ENCODE measurements at places on chromosomes 12 and 14.

- no peak for DNase-seq
Measured at GRCh38 chr12:76962099-76962498, 83.3 kb upstream of the CSRP2 start.

- no peak for DNase-seq
Measured at GRCh38 chr12:1059162-1059561, 68.1 kb downstream of the ERC1 start.

DNA sequence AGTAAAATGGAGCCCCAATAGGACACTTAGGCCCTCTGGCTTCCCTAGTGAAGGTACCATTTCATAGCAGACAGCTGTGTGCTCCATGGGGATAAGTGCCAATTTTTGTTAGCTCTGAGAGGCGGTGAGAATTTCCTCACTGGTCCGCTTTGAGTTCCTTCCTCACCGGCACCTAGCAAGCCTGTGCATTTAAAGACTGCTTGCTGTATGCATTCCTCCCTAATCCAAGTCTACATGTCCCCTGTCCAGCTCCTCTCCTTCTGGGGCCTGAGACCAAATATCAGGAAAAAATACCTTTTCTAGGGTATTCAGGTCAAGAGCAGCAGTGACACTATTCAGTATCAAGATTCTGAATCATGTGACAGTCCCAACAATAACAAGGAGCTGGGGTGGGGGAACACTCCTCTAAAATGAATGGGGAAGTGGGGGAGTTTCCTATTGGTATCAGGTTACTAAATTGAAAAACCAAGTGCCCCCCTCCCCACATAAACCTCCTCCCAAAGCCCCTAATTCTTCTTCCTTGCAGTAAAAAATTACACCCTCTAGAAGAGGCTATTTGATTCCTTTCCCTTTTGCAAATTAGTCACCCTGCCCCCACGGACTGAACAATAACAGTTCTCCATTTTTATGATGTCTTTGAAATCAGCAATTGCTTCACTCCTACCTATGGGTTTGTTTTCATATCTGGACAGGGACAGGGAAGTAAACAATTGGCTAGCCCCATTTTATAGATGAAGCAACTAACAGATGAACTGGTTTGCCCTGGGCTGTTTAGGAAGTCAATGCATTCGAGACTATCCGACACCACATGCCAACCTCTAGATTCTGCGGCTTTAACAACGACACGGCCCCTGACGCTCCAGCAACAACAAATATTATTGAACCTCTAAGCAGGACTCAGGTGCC lies 28.9 kb downstream of the BCL11B start:
- DNase-seq: no peak

DNA sequence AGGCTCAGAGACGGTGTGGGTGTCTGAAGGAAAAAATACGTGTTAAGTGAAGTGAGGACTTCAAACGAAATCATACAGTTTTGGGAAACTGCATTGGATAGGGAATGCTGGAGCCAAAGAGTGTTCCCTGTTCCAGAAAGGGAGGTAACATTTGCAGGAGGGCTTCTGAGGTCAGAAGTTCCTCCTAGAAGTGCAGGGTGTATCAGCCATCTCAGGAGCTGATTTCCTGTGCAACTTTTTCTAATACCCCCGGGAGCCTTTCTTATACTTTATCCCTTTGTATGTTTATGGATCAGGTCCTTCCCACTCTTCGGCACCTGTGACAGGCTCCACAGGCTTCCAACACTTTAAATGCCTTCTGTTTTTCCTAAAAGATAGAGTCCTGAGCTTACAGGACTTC lies 24.9 kb downstream of the ZNF664 start:
- no peak for DNase-seq

GRCh38 chr12:13362260-13362841 lies 165.8 kb downstream of the EMP1 start:
- DNase-seq: no peak

DNA sequence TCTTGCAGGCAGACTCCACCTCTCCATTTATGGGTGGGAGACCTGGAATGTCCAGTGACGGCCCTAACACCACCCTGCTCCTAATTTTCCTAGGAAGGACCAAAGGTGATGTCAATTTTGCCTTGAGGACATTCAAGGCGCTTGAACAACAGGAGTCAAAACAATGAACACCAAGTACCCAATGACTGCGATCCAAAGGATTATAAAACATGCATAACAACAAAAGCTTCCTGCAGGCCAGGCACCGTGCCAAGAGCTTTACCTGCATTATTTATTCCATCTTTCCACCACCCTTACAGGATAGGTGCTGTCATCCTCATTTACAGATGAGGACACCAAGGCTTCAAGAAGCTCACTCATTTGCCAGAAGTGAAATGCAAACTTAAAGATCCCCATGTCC lies 15.2 kb upstream of the FOXN3 start:
- DNase-seq: no peak

DNA sequence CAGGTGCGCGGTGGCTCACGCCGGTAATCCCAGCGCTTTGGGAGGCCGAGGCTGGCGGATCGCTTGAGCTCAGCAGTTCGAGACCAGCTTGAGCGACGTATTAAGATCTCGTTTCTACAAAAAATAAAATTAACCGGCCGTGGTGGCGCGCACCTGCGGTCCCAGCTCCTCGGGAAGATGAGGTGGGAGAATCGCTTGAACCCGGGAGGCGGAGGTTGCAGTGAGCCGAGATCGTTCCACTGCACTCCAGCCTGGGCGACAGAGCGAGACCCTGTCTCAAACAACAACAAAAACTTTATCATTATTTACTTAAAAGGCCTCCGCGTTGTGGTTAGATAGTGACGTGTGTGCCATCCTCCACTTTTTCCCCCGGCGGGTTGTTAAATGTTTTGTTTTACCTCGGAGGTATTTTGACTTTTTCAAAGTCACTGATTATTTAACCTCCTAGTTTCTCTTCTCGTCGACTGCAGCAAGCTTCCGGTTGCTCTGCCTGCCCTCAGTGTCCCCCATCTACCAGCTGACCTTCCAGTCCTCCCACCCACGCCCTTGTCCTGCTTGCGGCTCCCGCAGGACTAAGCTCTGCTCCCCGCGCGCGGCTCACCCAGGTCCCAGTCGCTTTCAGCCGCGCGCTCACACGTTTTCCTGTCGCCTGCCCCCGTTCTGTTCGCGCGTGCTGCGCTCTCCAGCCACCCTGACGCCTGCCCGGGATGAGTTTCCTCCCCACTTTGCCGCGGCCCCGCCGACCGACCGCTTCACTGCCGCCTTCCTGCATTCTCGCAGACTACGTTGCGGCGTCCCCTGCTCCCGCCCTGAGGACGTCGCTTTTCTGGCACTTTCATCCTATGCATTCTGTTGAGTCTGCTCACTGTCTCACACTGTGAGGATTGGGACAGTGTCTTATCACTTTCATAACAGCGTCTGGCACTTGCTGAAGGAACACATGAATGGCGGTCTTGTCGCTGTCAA lies 1.2 kb upstream of the SCAF11 start:
- no peak for DNase-seq

- no peak for DNase-seq
Measured at GRCh38 chr14:61574514-61574807, 120.9 kb upstream of the HIF1A start.

DNA sequence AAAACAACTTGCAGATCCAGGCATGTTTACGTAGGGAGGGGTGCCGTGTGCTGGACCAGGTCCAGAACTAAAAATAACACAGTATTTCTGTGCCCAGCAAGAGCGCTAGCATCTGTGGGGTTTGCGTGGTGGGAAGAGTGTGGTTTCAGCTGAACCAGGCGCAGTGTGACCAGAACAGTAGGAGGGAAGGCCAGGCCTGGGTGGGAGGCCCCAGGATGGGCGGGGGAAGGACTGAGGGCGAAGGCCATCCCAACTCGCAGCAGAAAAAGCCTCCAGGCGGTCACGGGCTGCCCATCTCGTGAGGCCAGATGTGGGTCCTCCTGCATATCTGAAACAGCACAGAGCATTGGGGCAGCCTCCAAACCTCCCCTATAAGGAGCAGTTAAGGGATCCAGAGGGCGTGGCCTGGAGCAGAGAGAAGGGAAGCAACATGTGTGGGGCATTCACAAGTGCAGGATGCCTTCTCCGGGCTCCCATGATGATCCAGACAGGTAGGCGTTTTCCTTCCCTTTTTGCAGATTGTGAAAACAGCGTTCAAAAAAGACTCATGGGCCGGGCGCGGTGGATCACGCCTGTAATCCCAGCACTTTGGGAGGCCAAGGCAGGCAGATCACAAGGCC lies 17.8 kb upstream of the CD9 start:
- no peak for DNase-seq

All from stimulated activated CD4-positive, alpha-beta T cell treated with anti-CD3 and anti-CD28 coated beads, TNF-alpha, amount 100 ng/mL, for 1 hour (primary cell).